ENCODE measurements at places on chromosomes 2 and 18.
A peak's percentile ranks its signal among the peaks of the same experiment; 100 is the strongest.

GRCh38 chr2:54669677-54670484 lies 53.6 kb upstream of the EML6 start:
- peak; percentile 22 for DNase-seq

- DNase-seq, result no peak
Observed at GRCh38 chr18:36593001-36593400, 235.8 kb downstream of the TPGS2 start.

DNA sequence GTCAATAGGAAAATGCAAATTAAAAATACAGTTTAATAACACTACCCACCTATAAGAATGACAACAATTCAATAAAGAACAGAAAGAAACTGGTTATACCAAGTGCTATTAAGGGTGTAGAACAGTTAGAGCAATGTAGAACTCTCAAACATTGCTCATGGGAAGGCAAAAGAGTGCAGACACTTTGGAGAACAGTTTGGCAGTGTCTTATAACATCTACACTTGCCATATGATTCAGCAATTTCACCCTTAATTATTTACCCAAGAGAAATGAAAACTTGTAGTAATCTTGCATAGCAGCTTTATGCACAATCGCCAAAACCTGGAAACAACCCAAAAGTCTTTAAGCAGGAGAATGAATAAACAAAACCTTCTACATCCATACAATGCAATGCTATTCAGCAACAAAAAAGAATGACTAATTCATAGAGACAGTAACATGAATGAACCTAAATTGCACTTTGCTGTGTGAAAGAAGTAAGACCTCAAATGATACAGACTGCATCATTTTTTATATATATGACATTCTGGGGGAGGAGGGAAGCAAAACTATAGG lies 455.2 kb downstream of the THSD7B start:
- DNase-seq, result no peak

GRCh38 chr2:134823431-134823830 lies 15.0 kb upstream of the ACMSD start:
- no peak for DNase-seq

- DNase-seq, result no peak
Observed at GRCh38 chr2:38394041-38394440, 17.0 kb upstream of the ATL2 start.

DNA sequence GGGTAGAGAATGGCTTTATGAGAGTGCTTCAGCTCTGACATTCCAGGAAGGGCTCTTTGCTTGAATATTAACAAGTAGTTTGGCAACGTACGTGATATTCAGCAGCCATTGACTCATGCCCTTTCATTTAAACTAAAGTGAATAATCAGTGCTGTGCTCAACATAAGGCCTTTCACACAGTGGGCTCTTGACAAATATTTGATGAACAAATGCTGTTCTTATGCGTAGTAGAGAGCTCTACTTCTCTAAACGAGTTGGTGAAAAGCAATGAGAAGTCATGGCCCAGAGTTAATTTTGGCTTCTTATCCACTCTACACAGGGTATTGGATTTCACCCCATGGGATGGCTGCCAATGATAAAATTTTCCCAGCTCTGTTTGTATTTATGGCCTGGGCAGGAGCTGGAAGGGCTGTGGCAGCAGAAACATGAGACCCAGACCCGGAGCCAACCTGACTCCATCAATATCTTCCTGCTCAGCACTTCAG lies 338.9 kb downstream of the CCDC85A start:
- DNase-seq, result no peak

GRCh38 chr2:39800752-39801151 lies 21.7 kb upstream of the THUMPD2 start:
- no peak for DNase-seq

DNA sequence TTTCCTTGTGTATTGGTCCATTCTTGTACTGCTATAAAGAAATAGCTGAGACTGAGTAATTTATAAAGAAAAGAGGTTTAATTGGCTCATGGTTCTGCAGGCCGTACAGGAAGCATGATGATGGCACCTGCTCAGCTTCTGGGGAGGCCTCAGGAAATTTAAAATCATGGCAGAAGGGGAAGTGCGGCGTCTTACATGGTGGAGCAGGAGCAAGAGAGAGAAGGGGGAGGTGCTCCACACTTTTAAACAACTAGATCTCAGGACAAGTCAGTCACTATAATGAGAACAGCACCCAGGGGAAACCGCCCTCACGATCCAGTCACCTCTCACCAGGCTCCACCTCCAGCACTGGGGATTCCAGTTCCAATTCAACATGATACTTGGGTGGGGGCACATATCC lies 54.3 kb downstream of the MSH2 start:
- DNase-seq, result peak; percentile 80

DNA sequence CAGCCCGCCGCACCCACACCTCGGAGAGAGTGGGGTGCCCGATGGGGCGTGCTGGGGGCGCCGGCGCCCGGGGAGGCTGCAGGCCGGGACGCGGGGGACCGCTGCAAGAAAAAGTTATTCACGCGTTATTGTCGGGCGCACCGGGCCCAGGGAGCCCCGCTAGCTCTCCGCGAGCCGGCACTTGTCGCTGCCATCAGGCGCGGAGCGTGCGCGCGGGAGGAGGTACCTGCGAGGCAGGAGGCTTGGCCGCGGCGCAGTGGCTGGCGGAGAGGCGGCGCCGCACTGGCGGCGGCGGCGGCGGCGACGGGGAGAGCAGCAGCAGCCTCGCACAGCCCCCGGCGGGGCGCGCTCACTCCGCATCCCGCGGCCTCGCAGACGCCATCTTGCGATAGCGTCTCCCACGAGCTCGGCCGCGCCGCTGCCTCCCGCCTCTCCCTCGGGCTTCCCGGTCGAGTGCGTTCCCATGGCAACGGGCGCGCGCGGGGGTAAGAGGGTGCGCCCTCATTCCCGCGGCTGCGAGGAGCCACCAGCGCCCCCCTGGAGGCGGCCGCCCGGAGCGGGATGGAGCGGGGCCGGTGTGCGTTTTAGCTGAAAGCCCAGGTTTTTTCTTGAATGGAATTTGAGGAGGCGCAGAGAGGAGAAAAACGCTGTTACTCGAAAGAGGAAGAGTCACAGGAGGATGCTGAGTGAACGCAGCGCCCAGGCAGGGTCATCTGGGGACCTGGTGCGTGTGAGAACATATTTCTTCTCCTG lies at the start of gene CHN1:
Gene CHN1 (minus strand): TSS at position 402 of the 753 bp plus-strand sequence. CDS start 469 bp downstream, outside the sequence.
- DNase-seq, result no peak

GRCh38 chr2:197799068-197799467 lies 5.3 kb upstream of the PLCL1 start:
- no peak for DNase-seq

- no peak for DNase-seq
Observed at GRCh38 chr18:22363867-22364463, 53.8 kb downstream of the CTAGE1 start.

- DNase-seq, result peak; percentile 98
Observed at GRCh38 chr2:43131051-43131889, 95.1 kb downstream of the ZFP36L2 start.

- DNase-seq, result no peak
Observed at GRCh38 chr2:235889302-235889630, 278.9 kb downstream of the GBX2 start.

DNA sequence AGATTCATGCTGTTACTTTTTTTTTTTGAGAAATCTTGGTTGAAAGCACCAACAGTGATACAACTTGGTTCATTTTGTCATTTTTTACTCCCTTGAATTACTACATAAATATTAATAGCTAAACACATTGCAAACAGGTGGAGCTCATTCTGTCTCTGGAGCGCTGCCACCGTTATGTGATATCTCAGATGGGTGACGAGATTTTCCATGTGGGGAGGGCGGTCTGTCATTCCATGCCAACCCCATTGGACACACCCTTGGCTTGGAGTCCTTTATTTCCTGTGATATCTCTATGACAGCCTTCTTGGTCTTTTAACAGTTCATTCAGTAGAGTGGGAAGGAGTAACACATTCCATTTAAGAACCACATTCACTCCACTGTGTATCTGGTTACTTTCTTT lies 794.8 kb downstream of the SATB2 start:
- DNase-seq, result no peak

- DNase-seq, result no peak
Observed at GRCh38 chr2:157321466-157321865, 4.2 kb downstream of the ERMN start.

DNA sequence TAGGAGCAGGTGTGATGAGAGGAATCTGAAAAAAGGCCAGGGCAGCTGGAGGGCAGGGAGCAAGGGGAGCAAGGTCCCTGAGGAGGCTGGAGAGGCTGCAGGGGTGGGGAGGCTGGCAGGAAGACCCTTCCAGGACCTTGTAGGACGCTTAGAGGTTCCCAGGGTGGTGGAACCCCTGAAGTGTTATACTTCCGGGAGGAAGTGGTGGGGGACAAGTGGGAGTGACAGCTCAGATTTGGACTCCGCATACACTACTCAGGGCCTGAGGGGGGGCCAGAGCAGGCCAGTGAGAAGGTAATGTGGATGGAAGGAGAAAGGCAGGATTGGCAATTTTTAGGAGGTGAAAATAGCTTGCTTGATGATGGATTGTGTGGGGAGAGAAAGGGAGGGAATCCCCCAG lies 1.9 kb upstream of the NCAPH start:
- no peak for DNase-seq

DNA sequence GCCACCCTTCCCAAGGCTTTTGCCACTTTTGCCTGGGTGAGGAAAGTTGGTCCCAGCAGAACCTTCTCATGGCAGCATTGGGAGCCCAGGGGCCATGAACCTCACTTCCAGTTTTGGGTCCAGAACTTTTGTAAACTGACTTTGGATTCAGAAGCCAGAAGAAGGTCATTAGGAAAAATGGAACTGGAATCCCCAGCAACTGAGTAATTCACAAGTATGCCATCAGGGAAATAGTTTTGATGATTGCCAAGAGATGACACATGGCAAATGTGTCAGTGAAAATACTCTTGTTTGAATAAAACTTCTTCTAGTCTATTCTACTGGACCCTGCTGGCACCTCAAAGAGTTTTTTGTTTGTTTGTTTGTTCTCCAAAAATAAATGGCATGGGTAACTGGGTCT lies 203.7 kb downstream of the SETBP1 start:
- DNase-seq, result no peak

- no peak for DNase-seq
Observed at GRCh38 chr2:143807192-143807591, 678.0 kb downstream of the ARHGAP15 start.
